ENCODE measurements at places on chromosomes 4 and X.

- no peak for DNase-seq
These were observed 17.8 kb downstream of the SCFD2 start for GRCh38 chr4:53348046-53348445.

DNA sequence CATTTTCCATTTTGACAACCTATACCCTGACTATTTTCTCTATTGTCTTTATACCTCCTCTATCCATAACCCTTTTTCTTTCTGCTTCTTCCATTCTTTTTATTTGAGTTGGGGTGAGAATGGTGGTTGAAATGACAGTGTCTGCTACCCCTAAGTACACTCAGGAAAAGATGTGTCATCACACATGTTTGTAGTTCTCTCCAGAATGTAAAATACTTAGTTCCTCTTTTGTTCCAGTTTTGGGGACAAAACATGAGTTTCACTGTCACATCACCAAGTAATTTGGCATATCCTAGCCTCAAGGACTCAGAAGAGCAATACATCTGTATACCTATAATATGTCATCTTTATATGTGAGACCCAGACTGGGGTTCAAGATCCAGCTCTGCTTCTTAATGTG lies 90.3 kb downstream of the COMMD8 start:
- DNase-seq = no peak

GRCh38 chr4:138599965-138600364 lies 357.8 kb upstream of the SLC7A11 start:
- DNase-seq = no peak

GRCh38 chr4:152606753-152607152 lies 70.9 kb upstream of the FBXW7 start:
- no peak for DNase-seq

GRCh38 chr4:48557478-48557877 lies 67.4 kb downstream of the ZAR1 start:
- no peak for DNase-seq

DNA sequence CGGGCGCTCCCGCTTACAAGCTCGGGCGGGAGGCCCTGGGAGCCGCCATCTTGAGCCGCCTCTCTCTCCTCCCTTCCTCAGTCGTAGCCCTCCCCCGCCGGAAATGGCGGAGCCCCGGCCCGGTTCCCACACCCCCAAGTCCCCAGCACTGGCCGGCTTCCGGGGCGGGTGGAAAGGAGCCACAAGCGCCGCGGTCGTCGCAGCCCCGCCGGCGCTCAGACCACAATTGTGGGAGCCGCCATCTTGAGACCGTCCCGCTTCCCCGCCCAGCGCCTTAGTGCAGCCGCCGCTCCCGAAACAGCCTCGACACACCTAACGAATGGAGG lies 531 bp downstream of the HCFC1 start:
- DNase-seq = peak; percentile 83

DNA sequence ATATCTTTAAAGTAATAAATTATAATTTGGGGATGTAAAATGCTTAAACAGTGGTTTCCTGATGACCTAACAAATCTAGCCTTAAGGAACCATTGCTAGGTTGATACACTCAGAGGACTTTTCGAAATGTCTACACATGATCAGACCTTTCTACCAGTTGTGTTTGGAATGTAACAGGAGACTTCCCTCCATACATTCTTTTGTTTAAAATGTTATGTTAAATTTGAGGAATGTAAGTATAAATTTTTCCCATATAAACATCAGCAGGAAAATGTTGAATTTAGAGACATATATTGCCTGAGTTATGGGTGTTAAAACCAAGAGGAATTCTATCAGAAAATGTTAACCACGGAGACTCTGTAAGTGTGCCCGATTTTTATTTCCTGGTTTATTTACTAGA lies 190.6 kb upstream of the SPRY1 start:
- no peak for DNase-seq

GRCh38 chr4:156238171-156238570 lies 284.5 kb upstream of the CTSO start:
- no peak for DNase-seq

- no peak for DNase-seq
These were observed 1804.3 kb upstream of the PCDH10 start for GRCh38 chr4:131344761-131345160.

- DNase-seq = no peak
These were observed 146.9 kb upstream of the FGF13 start for GRCh38 chrX:138858438-138858837.
